ENCODE measurements at places on chromosomes 5 and 9.

DNA sequence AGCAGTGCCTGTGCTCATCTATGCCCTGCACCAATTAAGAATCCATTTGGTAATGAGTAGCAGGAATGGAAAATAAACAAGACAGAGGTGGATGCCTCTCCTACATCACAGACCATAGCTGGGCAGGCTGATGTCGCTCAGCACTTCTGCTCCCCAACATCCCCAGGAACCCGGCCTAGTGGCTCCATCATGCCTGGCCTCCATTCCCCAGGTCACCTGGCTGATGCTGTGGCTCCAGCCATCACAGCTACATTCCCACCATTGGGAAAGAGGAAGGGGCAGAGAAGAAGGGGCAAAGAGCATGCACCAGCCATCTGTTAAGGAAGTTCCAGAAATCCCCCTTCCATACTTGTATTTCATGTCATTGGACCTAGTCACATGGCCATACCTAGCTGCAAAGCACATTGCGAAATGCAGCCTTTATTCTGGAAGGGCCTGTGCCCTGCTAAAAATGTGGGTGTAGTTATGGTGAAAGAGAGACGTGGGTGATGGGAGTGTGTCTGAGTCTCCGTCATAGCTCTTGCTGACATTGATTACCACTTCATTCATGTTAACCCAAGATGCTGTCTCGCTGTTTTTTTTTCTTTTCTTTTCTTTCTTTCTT is 86.1 kb upstream of the ADAMTS2 start:
- DNase-seq, result no peak

DNA sequence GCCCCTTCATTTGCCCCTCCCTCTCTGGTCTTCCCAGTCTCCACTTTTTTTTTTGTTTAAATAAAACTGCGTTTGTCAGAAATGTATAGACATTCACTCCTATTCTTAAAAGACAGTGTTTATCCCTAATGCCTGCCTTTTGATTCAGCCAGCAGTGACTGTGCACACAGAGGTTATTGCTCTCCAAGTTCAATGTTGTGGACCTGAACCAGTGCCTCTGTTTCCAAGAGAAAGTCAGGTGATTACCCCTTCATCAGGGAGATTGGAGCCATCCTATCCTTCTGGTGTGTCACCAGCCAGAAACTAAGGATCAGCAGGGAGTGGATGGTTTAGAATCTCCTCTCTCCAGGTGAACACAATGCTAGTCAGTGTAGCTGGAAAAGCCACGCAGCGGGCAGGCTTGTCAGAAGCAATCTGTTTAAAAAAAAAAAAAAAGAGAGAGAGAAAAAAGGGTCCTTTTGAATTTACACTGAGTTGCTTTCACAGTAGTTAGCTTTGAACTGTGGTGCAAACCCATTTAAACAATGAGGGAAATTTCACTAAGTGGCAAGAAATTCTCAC is 167.5 kb upstream of the DMRT1 start:
- DNase-seq, result no peak

GRCh38 chr9:95313010-95313498 is 4.5 kb downstream of the FANCC start:
- no peak for DNase-seq

DNA sequence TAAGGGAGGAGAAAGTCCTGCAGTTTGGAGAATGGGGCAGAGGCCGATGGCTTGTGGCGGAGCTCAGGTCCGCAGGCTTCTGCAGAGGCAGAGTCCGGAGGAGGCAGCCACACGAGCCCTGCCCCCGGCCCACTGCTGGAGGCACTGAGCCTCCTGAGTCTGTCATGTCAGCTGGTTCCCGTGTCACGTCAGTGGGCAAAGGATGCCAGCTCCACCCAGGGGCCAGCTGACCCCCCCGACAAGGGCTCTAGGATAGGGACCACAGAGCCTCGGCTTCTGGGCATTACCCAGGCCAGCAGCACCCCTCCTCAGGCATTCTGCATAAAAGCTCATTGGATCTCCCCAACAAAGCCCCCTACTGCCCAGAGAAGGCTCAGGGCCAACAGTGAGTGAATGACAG is 8.5 kb downstream of the SH3PXD2B start:
- no peak for DNase-seq

DNA sequence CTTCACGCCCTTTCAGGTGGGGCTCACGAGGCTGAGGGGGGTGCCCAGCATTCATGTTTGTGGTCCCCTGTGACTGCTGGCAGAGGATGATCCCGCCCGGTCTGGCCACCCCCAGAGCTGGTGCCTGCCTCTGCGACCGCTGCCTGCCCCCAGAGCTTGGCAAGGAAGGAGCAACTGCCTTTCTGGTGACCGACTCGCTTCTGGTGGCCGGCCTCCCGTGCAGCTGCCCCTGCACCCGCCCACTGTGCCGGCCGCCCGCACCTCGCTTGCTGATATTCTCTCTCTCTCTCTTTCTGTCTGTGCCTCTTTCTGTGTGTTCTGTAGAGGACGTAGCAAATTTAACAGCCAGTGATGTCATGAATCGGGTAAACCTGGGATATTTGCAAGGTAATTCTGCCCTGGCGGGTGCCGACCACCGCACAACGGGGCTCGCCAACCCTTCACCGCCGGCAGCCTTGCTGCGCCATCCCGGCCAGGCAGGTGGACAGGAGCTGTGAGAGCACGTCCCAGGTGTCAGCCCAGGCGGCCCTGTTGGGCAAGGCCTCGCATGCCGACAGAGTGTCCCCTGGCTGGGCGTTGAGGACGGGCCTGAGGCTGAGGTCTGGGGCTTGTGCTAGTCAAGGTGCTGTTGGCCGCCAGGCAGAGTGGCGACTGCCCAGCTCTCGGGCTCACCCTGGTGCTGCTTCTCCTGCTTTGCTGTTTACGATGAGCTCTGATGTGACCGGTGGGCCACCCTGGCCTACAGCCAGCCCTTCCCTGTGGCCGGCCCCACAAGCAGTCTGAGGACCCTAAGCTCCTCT is 86.0 kb downstream of the KCNT1 start:
- DNase-seq, result no peak

- no peak for DNase-seq
Observed at GRCh38 chr5:2633992-2634391, 117.5 kb downstream of the IRX2 start.

DNA sequence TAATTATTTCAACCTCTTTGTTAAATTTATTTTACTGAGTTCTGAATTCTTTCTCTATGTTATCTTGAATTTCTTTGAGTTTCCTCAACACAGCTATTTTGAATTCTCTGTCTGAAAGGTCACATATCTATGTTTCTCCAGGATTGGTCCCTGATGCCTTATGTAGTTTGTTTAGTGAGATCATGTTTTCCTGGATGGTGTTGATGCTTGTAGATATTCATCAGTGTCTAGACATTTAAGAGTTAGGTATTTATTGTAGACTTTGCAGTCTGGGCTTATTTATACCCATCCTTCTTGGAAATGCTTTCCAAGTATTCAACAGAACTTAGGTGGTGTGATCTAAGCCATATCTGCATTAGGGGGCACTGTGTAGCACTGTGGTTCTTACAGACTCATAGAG is 70.2 kb upstream of the SLC27A6 start:
- no peak for DNase-seq

DNA sequence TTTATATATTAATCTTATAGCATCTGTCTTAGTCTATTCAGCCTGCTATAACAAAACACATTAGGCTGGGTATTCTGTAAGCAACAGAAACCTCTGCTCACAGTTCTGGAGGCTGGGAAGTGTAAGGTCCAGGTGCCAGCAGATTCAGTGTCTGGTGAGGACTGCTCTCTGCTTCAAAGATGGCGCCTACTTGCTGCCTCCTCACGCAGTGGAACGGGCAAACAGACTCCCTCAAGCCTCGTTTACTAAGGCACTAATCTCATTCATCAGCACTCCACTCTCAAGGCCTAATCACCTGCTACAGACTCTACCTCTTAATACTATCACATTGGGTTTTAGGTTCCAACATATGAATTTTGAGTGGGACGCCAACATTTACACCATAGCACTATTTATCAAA is 5.2 kb upstream of the TBC1D2 start:
- DNase-seq, result no peak

DNA sequence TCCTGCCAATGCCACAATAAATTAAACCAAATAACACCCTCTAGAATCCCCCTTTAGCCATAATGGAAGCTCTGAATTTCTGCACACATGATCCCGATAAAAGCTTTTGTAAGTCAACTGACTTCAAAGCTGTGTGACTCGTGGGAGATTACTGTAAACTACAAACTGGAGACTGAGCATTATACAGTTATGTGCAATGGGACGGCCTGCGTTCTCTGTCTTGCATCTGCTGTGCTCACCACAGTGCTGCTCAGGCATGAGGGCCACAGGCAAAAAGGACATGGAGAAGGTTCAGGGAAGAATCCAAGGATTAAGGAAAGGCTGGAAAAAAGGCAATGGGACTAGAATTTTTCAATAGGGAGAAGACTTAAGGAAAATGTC is 184.2 kb downstream of the FANCC start:
- no peak for DNase-seq
